ENCODE measurements at places on chromosomes 1 and 21. TPM values are rescaled to one million over a fixed set of nuclear protein-coding genes. Genes with fewer than 3 reads are reported as not detected.
A peak's percentile ranks its signal among the peaks of the same experiment; 100 is the strongest.

The IL20 gene
- polyA plus RNA-seq: not detected

DNA sequence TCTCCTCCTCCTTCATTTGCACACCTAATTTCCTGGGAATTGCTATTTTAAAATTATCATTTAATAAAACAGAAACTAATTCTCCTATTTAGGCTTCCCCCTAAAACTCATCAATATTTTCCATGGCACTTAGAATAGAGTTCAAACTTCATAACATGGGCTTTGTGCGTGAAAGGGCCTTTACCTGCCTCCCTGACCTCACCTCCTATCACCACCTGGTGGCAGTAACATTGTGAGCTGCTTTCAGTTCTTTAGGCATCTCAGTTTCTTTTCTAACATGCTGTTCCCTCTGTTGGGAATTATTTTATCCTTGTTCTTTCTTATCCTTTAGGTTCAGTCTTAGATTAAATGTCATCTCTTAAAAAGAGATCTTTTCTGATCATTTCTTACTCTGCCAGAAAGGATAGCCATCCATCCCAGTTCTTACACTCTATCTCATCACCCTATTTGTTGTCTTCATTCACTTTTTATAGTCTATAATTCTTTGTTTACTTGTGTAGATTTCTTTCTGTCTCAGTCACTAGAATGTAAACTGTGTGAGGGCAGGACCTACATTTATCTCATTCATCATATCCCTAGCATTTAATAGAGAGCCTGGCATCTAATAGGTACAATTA lies 133.8 kb upstream of the KIAA1614 start:
- no peak for DNase-seq

DNA sequence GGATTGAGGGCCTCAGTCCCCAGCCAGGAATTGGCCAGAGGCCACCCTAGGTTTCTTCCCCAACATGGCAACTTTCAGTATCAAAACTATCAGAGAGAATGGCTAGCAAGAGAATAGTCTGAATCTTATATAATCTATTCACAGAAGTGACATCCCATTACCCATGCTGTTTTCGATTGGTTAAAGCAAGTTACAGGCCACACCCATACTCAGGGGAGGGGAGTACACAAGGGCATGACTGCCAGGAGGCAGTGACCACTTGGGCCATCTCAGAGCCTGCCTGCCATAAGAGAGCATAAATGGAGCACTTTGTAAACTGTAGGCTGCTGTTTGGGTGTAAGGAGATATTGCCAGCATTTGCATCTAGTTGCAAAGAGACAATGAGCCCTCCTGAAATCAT lies 65.4 kb downstream of the FAM163A start:
- no peak for DNase-seq

DNA sequence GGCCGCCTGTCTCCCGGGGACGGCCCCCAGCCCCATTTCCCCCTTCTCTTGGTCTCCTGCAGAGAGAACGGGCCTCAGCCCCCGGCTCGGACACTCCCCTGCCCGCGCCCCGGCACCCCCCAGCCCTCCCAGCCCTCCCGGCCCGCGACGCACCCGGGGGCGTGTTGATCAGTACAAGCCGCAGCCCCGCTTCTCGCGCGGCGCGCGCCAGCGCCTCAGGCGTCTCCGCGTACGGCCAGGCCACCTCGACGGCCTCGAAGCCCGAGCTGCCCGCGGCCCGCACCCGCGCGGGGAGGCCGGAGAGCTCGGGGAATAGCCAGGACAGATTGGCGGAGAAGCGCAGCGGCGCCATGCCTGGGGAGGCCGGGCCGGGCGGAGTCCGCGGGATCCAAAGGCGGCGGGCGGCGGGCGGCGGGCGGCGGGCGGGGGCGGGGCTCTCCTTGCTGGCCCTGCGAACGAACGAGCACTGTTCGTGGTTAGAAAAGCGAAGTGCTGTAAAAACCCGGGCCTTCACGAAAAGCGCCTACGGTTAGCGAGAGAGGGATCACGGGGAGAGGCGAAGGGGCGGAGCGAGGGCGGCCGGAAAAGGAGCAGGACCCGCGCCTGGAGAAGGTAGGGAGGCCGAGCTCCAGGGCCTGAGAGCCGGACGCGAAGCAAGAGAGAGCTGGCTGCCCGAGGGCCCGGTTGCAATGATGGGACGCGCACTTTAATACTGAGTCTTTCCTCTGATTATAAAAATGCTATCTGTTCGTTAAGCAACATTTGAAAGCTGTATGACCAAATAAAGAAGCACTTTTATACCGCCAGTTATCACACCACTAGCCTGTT lies at the start of gene HYI:
HYI (minus strand) TSS at position 490 of the 828 bp plus-strand sequence; CDS start at position 352, 138 bp downstream.
- peak; percentile 82 for DNase-seq

- DNase-seq: no peak
Measured at GRCh38 chr1:240591564-240591963, 20.4 kb downstream of the GREM2 start.

GRCh38 chr1:236090741-236091147 lies 25.9 kb upstream of the NID1 start:
- DNase-seq: no peak

GRCh38 chr1:237394281-237394680 lies 352.3 kb downstream of the RYR2 start:
- DNase-seq: no peak

DNA sequence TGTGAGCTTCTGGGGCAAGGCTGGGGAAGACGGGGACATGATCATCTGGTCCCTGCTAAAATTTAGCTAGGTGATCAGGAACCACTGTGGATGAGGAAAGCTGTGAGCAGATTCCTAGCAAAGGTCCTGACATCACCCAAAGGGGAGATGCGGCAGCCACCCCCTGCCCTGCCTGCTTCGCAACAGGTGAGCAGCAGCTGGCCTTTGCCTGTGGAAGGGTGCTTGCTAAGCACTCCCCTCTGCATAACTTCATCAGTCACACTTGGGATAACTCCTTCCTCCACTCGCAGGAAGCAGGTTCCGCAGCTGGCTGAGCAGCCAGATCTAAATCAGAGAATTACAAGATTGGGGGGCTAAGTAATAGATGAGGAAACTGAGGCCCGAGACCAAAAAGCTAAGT lies 51.2 kb downstream of the KCNN3 start:
- no peak for DNase-seq

The NCAM2 gene
- 6.7 TPM for polyA plus RNA-seq

- DNase-seq: no peak
Measured at GRCh38 chr1:186994897-186995296, 166.1 kb downstream of the PLA2G4A start.

- no peak for DNase-seq
Measured at GRCh38 chr21:31766899-31767298, 35.0 kb upstream of the SCAF4 start.

The PLEKHG5 gene
- polyA plus RNA-seq: 24.8 TPM

- no peak for DNase-seq
Measured at GRCh38 chr1:110734133-110734680, 59.5 kb upstream of the KCNA3 start.

DNA sequence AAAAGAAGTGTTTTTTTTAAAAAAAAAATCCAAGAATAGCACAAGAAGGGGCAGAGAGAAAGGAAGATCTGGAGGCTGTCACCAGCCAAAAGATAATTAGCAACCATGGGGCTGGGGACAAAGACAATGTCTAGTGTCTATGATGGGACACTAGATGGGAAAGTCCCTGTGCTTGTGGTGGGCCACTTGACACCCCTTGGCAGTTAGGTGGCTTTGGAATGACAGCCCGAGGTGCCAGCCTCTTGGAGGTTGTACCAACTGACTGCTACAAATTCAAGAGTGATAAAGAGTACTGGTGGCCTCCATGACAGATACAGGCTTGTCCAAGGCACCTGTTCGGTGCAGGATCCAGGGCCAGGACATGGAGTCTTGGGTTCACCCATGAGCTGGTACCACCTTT lies 21.6 kb downstream of the ATP2B4 start:
- DNase-seq: no peak

- DNase-seq: no peak
Measured at GRCh38 chr1:156807627-156808026, 9.0 kb downstream of the SH2D2A start.

DNA sequence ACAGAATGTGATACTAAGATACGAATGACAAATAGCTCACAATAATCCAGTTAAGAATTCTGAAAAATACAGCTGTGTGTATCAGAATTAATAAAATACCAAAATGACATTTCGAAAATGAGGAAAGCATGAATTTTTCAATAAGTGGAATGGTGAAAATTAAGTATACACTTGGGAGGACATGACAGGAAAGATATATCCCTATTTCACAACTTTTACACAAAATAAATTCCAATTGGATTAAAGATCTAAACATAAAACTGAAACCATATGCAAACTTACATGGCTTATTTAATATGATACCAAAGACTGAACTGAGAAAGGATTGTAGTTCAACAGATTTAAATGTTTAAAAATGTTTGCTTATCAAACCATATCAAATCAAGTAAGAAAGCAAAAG lies 510.4 kb upstream of the ADAMTS5 start:
- DNase-seq: no peak

DNA sequence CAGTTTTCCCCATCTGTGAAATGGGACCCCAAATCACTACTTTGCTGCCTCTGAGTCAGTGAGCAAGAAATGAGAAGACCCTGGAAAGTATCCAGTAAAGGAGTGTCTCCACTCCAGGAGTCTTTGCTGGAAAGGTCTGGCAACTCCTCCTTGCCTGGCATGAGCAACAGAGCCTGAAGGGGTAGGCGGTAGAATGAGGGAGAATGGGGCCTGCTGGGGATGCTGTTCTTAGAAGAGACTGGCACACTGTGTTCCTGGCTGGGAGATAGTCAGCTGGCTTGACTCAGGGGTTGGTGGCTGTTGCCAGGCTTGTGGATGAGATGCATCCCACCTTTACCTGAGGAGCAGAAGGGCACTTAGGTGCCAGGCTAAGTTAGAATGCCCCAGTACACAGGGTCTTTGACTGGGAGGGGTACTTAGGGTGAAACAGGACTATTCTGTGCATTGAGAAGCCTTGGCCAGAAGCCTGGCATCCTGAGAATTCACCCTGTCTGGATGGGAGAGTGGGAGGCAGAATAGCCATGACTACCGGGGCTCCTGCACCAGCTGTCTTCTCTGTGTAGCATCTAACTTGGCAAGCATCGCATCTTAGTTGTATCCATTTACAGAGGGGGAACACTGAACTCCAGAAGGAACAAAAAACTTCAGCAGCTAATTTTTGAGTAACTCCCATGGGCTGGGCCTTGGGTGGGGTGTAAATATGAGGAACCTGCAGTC lies 2.5 kb downstream of the MFSD2A start:
- DNase-seq: no peak

The MYOG gene
- polyA plus RNA-seq: not detected

- DNase-seq: no peak
Measured at GRCh38 chr1:65319141-65319540, 9.8 kb downstream of the DNAJC6 start.

The PRAMEF14 gene
- not detected for polyA plus RNA-seq

DNA sequence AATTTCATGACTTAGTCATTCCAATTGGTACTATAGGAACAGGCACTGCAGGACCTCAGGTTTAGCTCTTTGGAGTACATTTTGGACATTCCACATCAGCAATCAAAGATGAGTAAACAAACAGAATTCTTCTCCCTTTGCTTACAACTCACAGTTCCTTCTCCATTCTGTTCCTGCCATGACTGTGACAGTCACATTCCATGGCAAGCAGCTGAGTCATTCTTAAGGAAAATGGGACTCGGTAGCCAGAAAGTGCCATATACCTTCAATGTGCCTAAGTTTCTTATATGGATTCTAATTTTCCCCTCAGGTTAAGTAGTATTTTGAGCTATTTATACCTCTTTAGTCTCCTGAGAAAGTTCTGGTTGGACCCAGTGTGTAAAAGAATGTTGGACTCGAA lies 25.6 kb downstream of the CRCT1 start:
- no peak for DNase-seq

DNA sequence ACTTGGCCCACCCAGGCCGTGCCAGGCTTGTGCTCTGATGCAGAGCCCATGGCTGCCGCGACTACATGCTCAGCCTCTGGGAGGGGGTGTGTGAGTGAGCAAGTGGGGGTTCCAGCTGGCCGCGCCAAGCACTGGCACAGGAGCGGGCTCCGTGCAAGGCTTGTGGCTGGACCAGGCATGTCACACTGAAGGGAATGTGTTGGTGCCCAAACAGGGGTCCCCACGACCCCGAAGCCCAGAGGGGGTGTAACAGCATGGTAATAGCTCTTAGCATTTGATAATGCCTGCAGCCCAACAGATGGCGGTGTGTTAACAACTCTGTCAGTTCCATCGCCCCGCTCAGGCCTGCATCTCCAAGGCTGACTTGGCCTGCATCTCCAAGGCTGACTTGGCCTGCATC lies 38.3 kb upstream of the CD46 start:
- DNase-seq: no peak

The ENAH gene
- 235 TPM for polyA plus RNA-seq

- no peak for DNase-seq
Measured at GRCh38 chr1:231134624-231135023, 27.2 kb upstream of the TRIM67 start.

The SIM2 gene
- 1.3 TPM for polyA plus RNA-seq

- no peak for DNase-seq
Measured at GRCh38 chr1:221023482-221023881, 144.2 kb downstream of the HLX start.

GRCh38 chr1:168763031-168763430 lies 34.0 kb upstream of the DPT start:
- no peak for DNase-seq

DNA sequence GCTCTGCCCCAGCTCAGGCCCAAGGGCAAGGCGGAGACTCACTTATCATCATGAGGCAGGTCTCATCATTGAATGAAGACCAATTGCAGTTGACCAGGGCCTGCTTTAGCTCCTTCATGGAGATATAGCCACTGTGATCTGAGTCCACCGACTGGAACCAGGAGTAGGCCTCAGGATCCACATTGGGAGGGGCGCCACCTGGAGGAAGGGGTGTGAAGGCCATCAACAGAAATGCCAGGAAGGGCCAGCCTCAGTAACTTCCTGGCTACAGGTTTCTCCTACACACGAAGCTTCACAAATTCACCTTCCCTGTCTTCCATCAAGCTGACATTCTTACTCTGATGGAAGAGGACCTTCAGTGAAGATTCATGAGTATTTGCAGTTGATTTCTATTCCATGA lies 11.6 kb downstream of the PEF1 start:
- DNase-seq: no peak

DNA sequence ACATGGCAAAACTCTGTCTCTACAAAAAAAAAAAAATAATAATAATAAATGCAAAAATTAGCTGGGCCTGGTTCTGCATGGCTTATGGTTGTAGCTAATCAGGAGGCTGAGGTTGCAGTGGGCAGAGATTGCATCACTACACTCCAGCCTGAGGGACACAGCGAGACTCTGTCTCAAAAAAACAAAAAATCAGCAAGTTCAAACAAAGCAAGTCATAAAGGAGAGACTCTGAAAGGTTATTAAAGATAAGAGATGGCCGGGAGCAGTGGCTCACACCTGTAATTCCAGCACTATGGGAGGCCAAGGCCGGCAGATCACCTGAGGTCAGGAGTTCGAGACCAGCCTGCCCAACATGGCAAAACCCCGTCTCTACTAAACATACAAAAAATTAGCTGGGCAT lies 28.8 kb downstream of the COP1 start:
- DNase-seq: no peak

Data from right lung (tissue), 10 donors.